ENCODE measurements at places on chromosomes 11 and 22.

- DNase-seq, result no peak
Observed at GRCh38 chr22:46815132-46815531, 52.7 kb downstream of the TBC1D22A start.

DNA sequence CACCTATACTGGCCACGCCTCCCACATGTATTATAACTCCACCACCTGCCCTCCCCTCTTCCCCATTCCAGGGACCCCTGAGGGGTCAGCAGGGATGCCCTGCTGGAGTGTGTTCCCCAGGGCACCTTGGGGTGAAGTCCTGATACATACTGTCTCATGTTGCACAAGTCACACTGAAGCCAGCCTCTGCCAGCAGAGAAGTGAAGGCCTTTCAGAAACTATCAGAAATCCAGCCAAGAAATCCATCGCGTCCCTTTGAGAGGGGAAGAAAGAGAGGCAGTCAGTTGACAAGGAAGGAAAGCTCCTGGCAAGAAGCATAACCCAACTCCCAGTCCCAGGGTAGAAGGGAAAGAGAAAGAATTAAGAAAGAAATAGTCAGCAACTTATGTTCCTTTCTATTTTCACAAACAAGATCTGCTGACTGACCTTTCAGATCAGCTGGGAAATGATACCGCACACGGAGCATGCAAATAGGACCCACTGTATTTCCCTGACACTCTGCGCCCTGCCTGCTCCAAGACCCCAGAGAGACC is 45.2 kb downstream of the SC5D start:
- DNase-seq, result no peak

- DNase-seq, result peak; percentile 76
Observed at GRCh38 chr11:59144579-59145345, 2.1 kb downstream of the FAM111A start.

GRCh38 chr11:10064828-10065227 is 229.2 kb downstream of the SBF2 start:
- DNase-seq, result no peak

GRCh38 chr11:67292671-67293070 is 3.6 kb downstream of the ANKRD13D start:
- no peak for DNase-seq

GRCh38 chr11:3994030-3994640 is 100.5 kb upstream of the RRM1 start:
- DNase-seq, result no peak

DNA sequence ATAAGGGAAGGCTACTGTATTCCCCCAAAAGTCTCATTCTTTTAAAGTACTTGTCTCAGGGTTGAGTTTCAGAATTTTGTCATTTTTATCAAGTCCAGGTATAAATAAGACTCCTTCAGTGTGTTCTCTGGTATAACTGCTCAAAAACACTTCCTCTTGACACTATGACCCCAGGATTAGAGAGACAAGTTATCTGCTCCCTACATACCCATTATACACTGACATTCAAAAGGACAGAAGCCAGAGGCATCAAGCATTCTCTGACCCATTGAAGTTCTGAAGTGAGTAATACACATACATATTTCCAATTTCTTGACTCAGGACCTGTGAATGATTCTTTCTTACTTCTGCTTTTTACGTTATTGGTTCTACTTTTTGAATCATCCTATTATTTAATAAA is 447.8 kb upstream of the CNTN5 start:
- DNase-seq, result no peak

- DNase-seq, result no peak
Observed at GRCh38 chr11:65172600-65172999, 2.6 kb downstream of the SPDYC start.

- DNase-seq, result no peak
Observed at GRCh38 chr22:41308544-41308947, 7.2 kb downstream of the ZC3H7B start.

- DNase-seq, result peak; percentile 6
Observed at GRCh38 chr22:39545386-39546365, 13.1 kb upstream of the RPS19BP1 start.

DNA sequence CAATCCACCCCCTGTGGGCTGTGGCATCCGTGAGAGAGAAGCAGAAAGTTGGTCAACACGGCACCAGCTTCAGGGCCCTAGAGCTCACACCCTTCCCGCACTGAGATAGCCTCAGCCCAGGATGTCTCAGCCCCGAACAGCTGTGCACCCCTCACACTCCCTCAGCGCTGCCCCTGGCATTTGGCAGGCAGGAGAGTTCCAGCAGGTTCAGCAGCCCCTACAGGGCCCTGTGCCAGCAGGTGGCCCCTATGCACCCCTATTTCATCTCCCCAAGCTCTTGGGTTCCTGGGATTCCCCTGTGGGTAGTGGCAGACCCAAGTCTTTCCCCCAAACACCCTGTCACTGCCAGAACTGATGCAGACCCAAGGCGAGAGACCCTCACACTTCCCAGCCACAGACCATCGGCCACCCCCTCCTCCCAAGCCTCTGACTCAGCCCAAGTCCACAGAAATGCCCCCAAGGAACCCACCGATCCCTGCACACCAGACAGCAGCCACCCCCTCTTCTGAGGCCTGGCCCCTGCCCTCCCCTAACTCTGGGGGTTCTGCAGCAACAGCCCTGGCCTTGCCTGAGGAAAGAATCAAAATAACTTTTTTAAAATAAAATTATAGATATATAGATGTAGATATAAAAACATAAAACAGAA is 183.6 kb downstream of the IGLL1 start:
- DNase-seq, result no peak

GRCh38 chr22:48104102-48104738 is 1341.8 kb downstream of the TBC1D22A start:
- no peak for DNase-seq

DNA sequence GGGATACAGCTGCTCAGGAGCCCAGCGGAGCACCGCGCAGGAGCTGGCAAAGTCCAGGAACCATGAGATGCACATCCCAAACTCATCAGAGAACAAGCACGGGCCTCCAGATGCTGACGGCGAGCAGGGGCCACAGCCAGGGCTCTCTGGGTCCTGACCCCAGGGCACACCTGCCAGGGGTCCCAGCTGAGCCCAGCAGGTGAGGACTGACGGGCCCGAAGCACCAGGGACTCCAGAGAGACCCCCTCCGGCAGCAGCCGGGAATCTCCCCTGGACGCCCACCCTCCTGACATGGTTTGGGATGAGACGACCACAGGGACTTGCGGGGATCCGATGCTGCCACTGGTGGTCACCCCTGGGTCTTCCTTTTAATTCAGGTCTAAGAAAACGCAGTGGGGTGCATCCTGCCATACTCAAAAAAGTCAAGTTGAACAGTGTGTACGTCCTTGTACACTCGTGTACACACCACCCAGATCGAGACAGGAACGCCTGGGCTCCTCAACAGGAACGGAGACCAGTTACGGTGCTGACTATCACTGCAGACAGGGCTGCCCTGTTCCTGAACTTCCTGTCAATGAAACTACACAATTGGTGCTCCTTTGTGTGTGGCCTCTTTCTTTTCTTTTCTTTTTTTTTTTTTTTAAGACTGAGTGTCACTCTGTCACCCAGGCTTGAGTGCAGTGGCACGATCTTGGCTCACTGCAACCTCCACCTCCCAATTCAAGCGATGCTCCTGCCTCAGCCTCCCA is 21.9 kb downstream of the TTLL8 start:
- no peak for DNase-seq

GRCh38 chr22:28410050-28410816 is 269.4 kb downstream of the TTC28 start:
- no peak for DNase-seq

DNA sequence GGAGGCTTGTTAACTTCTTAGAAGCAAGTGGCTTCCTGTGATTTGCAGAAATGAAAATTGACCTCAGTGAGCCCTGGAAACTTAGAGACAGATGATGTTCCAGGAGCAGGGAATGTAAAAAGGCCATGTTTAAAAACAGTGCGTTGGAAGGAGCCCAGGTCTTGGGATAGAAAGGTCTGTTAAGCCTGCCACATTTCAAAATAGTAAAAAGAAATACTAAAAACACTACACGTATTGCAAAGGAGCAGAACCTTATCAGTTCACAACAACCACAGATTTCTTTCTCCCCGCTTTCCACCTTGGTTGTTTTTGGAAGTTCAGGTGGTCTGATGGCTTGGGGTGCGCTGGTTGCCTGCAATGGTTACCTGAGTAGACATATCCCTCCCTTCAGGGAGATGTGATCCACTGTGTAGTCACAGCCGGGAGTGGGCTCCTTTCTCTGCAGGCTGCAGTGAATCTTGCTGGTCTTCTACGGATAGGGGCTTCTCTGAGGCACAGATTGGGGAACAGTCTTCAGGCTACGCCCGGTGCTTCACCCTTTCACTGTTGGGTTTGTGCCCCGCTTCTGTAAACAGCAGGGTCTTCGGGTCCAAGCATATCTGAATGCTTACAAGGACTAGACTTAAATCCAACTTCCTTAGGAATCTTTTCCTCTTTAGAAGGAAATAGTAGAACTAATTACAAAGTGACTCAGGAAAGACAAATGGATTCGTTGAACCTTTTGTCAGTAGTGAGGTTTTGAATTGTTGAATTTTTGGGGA is 1.9 kb downstream of the TEAD1 start:
- DNase-seq, result no peak

DNA sequence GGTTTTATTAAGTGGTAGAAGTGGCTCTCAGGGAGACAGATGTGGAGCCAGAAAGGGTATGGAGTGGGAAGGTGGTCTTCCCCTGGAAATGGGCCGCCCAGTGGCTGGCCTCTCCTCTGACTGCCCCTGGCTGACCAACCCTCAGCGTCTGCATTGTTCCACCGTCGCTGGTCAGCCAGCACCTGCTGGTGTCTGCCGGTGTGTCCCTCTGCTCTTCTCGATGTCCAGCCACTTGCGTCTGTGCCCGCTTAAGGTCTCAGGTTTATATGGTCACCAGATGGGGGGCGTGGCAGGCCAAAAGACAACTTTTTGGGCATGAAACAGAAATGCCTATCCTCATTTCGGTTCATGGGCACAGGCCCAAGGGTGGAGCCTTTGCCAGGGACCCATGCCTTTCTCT is 1221.5 kb downstream of the JRKL start:
- no peak for DNase-seq

DNA sequence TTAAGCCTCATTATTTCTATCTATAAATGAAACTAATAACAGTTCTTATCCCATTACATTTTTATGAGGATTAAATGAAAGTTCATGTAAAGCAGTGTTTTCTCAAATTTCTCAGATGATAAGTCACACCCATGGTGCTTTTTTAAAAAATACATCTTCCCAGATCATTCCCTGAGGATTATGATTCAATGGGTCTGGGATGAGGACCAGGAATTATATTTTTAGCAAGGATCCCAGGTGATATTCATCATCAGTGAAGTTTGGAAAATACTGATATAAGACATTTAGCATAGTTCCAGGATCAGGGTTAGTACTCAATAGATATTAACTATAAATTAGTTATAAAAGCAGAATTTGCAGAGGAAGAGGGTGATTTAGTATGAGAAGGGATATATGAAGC is 89.1 kb downstream of the BBOX1 start:
- no peak for DNase-seq

- DNase-seq, result no peak
Observed at GRCh38 chr11:64974124-64974523, 2.2 kb upstream of the MAJIN start.

- no peak for DNase-seq
Observed at GRCh38 chr22:46639843-46640242, 19.7 kb downstream of the GRAMD4 start.

DNA sequence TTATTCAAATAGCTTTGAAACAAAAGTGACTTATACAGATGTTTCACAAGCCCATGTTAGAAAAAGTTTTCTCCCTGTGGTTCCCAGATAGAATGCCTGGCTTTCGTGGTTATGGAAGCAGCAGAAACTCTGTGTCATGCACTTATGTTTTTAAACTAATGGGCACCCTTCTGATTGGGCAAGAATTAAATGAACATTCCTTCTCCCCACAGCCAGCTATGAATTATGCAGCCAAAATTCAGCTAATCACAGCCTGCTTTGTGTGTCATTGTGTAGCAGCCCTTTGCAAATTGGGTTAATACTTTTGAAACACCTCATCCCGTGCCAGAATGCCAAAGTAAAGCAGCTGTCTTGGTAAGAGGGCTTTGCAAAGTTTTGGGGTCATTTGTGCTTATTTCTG is 46.9 kb downstream of the PANX1 start:
- no peak for DNase-seq

DNA sequence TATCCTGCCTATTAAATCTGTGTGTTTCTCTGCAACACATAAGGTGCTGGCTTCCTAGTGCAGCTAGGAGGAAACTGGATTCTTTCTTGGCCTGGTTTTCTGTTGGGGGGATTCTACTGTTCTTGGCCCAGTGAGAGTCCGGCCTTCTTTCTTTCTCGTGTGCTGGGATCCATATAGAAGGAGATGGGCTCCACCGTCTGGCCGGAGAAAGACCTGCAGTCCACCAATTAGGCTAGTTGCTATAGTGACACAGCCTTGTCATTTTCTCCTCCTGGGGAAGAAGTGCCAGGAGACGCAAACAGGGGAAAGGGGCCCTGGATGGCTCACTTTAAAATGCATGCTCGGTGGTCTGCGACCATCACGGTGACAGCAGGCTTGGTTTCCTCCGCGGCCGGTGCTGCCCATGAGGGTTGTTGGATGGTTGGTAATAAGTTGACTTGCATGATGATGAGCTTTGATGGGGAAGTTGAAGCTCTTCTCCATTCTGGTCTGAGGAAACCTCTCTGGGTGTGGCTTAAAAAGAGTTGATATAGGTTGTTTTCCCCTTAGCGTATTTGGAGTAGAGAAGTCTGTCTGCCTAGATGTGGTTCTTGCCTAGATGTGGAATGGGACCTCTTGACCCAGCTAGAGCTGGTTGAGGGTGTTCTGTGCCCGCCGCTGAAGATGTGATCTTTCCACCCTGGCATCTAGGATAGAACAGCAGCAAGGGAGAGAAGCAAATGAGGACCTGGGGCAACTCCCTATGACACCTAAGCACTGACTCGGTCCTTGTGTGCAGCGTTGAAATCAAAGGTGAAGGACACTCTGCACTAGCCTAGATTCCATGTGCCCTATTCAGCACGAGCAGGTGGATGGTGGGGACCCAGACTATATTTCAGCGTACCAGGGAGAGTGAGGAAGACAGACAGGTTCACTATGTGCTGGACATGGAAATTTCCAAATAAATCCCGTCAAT is 1335.0 kb downstream of the BRD1 start:
- DNase-seq, result peak; percentile 48

DNA sequence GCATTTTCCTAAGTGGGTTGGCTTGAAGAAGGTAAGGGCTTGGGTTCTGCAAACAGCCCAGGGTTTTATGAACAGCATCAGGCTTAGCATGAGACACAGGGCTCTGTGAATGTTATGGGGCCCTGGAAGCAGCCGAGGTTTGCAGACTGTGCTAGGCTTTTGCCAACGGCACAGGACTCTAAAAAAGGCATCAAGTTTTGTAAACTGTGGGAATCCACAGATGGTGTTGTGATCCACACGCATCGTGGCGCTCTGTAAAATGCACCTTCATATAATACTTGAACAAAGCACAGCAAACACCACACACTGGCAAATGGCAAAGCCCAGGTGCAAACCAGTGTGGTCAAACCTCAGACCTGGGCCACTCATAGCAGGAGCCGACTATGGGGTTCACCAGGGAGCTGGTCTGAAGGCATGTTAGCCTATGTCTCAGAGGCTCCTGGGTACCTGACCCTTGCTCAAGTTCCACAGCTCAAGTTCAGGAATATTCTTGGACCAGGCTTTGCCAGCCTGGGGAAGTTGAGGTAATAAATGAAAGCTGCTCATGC is 2.4 kb upstream of the SLCO2B1 start:
- no peak for DNase-seq

GRCh38 chr11:58609723-58610122 is 12.7 kb upstream of the CNTF start:
- DNase-seq, result peak; percentile 6

GRCh38 chr22:41540006-41540315 is 4.3 kb downstream of the POLR3H start:
- DNase-seq, result no peak
